Inflammatory macrophage treated with lipopolysaccharide for 4 hours (primary cell): ENCODE measurements at places on chromosomes 6 and 20.
A peak's percentile ranks its signal among the peaks of the same experiment; 100 is the strongest.

DNA sequence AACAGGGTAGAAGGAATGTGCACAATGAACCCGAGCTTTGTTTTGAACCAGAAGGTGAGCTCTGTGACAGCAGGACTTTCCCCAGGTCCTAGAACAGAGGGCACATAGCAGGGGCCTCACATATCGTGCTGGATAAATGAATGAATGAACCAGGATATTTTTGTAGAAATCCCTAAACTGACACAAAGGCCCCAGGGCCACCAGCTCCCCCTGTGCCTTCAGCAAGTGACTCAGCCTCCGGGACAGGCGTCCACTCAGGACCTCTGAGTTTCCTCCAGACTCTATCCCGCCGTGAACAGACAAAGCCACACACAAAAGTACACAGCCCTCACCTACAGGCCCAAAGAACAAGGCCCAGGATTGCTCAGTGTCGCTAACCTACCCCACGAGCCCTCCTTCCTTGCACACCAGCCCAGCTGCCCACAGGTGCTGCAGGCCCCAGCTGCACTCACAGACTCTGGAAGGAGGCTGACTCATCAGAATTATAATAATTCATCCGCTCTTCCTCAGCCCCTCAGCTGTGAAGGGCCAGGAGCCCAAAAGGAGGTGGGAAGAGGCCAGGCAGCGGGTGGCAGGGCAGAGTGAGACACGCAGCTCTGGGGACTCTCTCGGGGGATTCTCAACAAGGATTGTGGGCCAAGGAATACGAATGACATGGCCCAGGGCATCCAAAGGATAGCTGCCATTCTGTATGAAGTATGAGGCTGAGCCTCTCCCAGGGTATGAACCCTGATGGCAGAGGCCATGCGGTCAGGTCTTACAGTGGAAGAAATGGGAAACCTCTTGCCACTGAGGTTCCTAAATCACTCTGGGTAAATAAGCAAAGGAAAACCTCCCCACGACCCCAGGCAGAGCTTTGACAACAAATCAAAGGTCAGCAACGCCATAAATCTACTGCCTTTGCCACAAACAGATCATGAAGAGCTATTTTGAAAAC, 40.9 kb downstream of the SUMO4 start:
- no peak for DNase-seq

DNA sequence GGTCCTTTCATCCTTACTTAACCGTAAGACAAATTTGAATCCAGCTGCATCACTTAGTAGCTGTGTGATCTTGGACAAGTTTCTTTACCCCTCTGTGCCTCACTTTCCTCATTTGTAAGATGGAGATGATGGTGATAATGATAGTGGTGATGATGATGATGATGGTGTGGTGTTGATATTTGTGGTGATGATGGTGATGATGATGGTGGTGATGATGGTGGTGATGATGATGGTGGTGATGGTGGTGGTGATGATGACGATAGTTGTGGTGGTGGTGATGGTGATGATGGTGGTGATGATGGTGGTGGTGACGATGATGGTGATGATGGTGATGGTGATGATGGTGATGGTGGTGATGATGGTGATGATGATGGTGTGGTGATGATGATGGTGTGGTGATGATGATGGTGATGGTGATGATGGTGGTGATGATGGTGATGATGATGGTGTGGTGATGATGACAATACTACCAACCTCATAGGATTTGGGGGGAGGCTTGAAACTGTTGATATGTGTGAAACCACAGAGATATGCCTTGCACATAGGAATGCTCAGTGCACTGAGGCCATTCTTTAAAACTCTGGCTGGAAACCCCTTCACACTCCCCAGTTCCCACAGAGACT, 233.2 kb downstream of the LY86 start:
- no peak for DNase-seq

- peak; percentile 61 for DNase-seq
These were observed at the start of gene KCNG1 for GRCh38 chr20:51022803-51023616. KCNG1 (minus strand) TSS chr20:51023107; CDS start chr20:51010338, 12,769 bp downstream.

GRCh38 chr6:155341130-155341828, 27.0 kb upstream of the TFB1M start:
- peak; percentile 75 for DNase-seq

- no peak for DNase-seq
These were observed 10.7 kb downstream of the DEK start for GRCh38 chr6:18253635-18254034.

DNA sequence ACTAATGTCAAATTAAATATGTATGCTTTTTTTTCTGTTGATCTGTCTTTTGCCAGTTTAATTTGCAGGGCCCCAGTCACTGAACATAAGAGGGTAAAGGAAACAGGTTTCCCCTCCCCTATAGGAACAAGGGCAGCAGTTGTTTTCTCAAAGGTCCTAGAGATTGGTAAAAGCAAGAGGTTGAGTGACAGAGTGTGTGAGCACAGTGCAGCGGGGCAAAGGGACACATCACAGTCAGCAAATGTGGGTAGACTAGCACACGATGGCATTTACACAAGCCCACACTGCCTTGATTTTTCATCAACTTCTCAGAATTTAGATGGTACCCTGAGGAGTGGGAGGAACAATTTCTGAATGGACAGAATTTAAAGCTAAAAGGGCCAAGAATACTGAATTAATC, 138.7 kb upstream of the MYLIP start:
- no peak for DNase-seq

- DNase-seq, result peak; percentile 2
These were observed 30.4 kb downstream of the PSMB1 start for GRCh38 chr6:170522565-170523183.

DNA sequence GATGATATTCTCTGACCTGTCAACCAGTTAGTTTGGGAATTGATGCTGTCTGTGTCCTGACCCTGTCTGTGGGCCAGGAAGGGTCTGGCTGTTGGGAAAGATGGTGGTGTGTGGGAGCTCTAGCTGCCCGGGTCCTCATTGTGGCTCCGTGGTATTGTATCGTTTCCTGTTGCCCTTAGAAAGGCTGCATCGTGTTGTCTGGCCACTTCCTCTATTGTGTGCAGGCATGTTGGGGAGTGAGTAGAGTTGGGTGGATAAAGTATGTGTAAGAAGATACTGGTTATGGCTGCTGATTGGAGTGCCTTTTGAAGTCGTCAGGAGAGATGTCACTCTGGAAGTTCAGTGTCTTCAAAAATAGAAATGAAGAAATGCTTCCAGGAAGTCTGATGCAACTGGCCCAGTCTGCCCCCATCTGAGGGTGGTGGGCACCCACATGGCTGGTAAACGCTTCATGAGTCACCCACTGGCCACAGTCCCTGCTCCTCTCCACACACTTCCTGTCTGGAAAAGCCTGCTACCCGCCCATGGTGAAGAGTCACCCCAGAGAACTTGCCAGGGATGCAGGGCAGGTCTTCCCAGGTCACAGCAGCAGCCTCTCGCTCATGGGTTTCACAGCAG, 27.9 kb downstream of the PPARD start:
- peak; percentile 99 for DNase-seq

GRCh38 chr20:33549229-33549999, 59.5 kb downstream of the CBFA2T2 start:
- DNase-seq, result no peak

GRCh38 chr6:89385846-89386245, 26.2 kb downstream of the RRAGD start:
- no peak for DNase-seq

DNA sequence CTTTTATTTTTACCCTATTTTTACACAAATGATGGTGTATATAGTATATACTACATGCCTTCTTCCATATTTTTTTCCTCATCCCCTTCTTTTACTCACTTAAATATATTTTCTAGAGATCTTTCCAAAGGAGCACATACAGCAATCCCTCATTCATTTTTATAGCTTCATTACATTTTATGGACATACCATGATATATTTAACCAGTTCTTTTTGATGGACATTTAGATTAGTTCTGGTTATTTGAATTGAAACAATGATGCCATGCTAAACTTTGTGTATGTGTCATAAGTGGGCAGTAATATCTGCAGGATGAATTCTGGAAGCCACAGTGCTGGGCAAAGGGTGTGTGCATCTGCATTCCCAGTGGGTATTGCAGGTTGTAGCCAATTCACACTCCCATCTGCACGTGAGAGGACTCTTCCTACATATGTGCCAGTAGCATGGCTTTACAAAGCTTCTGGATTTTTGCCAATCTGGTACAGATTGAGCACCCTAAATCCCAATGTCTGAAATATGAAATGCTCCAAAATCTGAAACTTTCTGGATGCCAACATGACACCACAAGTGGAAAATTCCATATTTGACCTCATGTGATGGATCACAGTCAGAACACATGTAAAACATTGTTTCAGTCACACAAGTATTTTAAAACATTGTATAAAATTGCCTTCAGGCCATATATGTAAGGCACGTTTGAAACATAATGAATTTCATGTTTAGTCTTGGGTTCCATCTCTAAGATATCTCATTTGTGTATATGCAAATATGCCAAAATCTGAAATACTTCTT, 127.2 kb downstream of the ARID1B start:
- DNase-seq, result no peak

DNA sequence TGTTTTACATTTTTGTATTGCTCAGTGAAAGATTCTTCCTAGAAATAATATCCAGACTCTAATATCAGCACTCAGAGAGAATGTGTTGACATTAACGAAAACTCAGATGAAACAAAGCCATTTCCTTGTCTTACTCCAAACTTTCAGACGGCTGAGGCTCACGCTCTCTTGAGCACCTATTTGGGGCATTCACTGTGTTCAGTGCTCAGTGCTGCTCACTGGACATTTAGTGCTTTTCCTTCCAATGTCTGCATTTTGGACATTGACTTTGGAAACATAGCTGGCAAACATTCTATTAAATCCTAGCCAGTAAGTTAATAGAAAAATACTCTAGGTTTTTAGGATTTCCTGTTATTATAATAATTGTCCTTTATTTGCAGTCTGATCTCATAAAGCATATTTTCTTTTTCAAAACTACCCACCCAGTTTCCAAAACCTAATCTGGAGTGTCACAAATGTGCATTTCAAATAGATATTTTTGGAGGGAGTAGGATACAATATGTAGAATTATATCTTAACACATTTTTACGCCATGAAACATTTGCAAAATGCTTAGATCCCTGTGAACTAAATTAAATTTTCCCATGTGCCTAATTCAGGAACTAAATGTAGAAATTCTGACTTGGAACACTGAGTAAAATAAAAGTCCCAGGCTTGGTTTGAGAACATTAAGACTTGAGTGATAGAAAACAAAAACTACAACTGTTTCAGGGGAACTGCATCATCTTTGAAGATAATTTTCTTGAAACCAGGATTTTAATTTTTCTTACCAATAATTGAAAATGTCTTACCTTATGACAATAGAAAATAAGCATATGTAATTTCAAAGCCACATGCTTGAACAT, 91.7 kb upstream of the B3GAT2 start:
- no peak for DNase-seq

- DNase-seq, result no peak
These were observed 299.0 kb downstream of the DOK5 start for GRCh38 chr20:54774426-54774825.

GRCh38 chr6:29723262-29723665, at the start of gene HLA-F:
HLA-F (plus strand) TSS chr6:29723434; CDS start chr6:29723464, 30 bp downstream.
- DNase-seq, result peak; percentile 99

GRCh38 chr6:73062837-73063236, 162.5 kb downstream of the KHDC1L start:
- DNase-seq, result no peak

GRCh38 chr20:52142757-52143156, 48.8 kb downstream of the ZFP64 start:
- DNase-seq, result peak; percentile 35

DNA sequence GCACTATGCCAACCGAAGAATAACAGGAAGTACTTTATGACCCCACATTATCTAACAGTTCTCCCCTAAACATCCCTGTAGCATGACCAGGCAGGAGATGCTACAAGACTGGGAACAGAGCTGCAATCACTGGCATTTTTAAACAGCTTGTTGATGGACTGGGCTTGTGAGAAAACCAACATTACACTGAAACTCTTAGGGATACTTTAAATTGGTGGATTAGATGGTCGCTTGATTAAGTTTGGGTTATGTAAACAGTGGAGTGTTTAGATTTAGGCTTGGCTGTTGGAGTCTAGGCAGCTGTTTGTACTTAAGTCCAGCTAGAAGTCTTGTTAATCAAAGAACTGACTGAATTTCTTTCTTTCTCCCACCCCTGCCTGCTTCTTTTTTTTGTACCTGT, 234.1 kb upstream of the BMP2 start:
- DNase-seq, result no peak

DNA sequence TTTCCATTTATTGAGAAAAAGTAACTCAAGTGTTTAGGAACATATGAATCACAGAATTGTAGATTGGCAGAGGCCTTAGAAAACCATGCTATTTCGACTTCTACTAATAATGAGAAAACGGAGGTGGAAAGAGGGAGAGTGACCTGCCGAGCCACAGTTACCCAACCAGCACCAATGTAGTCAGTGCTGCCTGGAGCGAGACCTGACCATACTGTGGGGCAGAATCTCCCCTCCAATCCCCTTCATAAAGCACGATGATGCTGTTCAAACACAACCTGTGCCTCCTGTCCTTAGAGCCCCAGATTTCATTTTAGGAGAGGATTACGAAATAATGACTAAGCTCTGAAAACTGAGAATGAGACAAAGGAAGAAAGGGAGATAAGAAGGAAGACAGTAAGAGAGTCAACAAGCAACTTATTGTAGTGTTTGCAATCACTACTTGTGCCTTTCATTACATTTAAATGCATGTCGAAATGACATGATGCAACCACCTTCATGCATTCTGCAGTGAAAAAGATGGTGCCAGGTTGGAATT, 70.6 kb downstream of the ATXN1 start:
- peak; percentile 62 for DNase-seq

DNA sequence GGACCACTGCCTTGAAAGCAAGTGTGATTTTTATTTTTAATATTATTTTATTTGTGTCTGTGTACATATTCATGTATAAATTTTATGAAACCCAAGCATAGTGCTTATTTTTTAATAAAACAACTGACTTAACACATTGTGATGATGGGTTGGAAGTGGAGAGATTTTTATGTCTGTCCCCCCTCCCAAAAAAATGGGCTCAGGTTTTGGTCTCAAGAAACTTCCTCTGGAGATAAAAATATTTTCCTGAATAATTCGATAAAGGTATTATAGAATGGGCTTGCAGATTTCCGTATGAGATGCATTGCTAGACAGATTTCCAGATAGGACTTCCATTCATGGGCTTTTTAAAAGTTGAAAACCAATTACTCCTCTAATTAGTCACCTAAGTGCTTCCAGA, 2.7 kb downstream of the FOXQ1 start:
- no peak for DNase-seq

GRCh38 chr6:20403766-20404640, 2.3 kb downstream of the E2F3 start:
- DNase-seq, result peak; percentile 58

- DNase-seq, result peak; percentile 26
These were observed 41.1 kb upstream of the OSTM1 start for GRCh38 chr6:108115598-108116058.
